ENCODE measurements at places on chromosomes 1 and 21.

DNA sequence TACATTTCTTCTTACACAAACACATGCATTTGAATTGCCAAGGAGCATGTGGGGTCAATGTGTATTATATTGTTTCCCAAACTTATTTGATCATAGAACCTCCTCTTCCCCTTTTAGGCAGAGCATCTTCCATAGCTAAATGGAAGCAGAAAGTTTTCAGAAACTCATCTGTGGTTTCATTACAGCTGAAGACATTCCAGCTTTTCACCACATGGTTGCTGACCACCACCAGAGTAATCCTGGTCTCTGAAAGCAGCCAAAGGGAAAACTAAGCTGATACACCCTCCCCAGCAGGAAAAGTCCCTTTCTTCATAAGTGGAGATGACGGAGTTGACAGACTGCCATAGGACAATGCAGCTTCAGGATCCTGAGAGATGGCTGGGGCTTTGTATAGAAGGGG is 30.2 kb upstream of the OTUD3 start:
- no peak for DNase-seq

DNA sequence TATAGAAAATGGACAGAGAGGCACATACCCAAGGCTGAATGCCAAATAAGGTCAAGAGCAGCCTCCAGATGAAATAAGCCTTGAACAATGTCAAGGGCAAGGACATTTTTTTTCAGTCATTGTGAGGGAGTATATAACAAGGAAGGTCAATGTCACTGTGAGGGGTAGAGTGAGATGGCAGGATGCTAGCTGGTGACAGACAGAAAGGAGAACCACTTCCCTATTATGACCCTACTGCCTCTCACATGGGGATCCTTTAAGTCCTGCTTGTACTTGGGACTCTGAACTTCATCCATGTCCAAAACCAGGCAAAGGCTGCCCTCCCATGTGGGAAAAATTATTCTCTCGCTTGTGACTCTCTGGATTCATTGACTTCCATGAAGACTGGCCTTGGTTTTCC is 119.5 kb upstream of the COA6 start:
- no peak for DNase-seq

- DNase-seq: no peak
Observed at GRCh38 chr21:44778094-44778493, 23.5 kb downstream of the UBE2G2 start.

DNA sequence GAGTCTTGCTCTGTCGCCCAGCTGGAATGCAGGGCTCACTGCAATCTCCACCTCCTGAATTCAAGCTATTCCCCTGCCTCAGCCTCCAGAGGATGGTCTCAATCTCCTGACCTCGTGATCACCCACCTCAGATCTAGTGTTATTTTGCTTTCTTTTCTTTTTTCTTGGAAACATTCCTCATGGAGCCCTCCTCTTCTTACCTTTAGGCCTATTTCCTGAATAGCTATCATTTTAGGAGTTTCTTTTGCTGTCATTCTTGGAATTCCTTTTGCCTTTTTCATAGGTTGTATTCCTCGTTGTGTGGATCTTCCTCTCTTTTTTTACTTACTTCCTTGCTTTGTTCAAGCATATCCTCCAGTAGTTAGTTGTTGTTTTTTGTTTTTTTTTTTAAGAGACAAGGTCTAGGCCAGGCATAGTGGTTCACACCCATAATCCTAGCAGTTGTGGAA is 173.8 kb downstream of the RASAL2 start:
- no peak for DNase-seq

DNA sequence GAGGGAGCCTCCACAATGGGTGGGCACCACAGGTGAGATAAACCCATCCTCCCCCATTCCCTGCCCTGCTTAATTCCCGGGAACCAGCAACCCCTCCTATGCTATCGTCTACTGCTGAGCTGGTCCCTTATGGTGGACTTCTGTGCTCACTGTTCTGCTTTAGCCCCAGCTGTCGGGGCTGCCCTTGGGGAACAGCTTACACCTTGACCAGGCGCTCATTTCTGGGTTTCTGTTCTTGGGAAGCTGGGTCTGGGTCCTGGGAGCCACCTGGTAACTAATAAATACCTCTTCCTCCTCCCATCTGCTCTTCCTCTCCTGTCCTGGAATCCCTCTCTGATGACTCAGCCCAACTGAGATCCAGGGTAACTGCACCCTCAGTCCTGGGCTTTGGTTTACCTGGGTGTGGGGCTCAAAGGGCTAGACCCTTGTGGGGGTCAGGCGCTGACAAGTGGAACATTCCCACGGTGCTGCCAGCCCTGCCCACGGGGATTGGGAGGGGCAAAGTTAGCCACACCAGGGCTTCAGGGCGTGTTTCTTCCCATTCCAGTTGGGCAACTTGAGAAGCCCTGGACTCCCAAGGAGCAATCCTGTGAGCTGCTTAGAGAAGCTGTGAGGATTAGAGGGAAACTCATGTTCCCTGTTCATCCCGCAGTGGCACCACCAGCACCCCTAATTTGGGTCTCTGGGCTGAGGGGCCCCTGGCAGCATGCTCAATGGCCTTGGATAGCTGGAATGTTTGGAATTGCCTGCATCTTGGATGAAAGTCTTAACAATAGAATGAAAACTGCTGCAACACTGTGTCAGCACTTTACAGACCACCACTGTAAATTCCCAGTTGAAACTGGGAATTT is 1.6 kb downstream of the PCAT6 start:
- DNase-seq: no peak

All from activated effector memory CD4-positive, alpha-beta T cell treated with anti-CD3 and anti-CD28 coated beads, Interleukin-2, amount 50 U/mL, for 16 hours (primary cell).